ENCODE measurements at places on chromosomes 6 and 20.

GRCh38 chr6:57822896-57823358 lies 505.5 kb downstream of the PRIM2 start:
- DNase-seq, result no peak

GRCh38 chr20:19601126-19601810 lies 156.8 kb upstream of the RIN2 start:
- DNase-seq, result no peak

DNA sequence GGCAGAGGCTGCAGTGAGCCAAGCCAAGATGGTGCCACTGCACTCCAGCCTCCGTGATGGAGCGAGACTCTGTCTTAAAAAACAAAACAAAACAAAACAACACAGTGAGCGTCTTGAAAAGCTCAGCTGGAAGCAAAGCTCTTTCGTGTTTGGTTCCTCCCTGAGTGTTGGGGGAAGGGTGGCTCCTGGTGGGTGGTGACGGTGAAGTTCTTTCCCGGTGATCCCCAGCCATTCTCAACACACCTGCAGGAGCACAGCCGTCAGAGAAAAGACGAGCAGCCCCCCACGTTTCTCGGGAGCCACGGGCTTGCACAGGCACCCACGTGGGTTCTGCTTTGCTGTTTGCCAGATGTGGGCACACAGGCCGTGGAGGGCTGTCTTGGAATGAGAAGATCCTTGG lies 3.2 kb downstream of the BHLHE23 start:
- no peak for DNase-seq

- DNase-seq, result peak; percentile 27
Measured at GRCh38 chr6:134908906-134909516, 40.9 kb downstream of the ALDH8A1 start.

All from activated naive CD4-positive, alpha-beta T cell treated with anti-CD3 and anti-CD28 coated beads, Interleukin-2, amount 10 ng/mL, durations not matched to agents 7 days and 5 days (primary cell).